EL (cell line): ENCODE measurements at places on chromosomes 2 and 18.

DNA sequence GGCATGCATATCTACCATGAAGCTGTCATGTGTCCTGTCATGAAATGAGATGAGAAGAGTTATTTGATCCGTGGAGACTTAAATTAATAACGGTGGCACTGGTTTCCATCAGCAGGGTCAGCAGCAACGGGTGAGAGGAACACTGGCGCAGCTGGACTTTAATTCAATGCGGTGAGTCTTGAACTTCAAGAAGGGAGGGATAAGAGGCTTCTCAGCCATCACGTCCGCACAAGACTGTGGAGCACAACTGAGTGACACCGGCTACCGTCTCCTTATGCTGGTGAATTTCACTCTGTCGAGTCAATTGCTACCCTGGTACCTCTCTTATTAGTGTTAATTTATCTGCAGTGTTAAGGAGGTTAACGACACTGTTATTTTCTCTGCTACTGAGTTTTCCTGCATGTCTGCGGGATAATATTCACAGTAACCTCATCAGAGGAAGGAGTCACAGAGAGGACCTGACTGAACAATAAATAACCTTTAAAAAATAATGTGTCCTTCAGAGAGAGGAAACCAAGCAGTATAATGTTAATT lies 236.8 kb downstream of the EPHA4 start:
- no peak for DNase-seq

DNA sequence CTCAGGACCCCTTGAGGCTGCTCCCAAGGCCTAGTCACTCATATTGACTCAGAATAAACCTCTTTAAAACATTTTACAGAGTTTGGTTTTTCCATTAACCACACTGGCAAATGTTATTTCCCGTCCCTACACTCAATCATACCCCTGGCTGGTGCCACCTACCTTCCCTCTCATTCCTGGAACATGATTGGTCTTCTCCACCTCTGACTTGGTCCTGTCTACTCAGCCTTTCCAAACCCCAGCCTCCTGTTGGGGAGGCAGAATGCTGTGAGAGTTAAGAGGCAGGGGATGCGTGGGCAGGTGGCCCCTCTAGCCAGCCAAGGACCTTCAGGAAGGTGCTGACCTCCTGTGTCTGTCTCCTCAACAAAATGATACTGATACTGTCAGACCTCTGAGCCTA lies 149.3 kb downstream of the CABLES1 start:
- no peak for DNase-seq

GRCh38 chr2:105144941-105145300 lies 96.6 kb upstream of the GPR45 start:
- DNase-seq = no peak

DNA sequence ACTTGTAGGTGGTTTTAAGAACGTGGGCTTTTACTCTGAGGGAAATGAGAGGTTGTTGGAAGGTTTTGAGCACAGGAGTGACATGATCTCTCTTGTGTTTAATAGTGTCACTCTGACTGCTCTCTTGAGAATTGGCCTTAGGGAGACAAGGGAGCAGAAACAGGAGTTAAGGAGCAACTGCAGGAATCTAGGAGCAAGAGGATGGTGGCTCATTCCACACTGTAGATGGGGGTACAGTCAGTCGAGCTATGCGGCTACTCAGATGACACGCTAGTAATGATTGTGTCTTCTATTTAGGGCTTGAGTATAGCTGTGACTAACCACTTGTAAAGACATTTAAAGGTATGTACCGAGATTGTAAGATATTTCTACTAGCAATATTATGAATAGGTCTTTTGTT lies 87.4 kb downstream of the RPRM start:
- no peak for DNase-seq

DNA sequence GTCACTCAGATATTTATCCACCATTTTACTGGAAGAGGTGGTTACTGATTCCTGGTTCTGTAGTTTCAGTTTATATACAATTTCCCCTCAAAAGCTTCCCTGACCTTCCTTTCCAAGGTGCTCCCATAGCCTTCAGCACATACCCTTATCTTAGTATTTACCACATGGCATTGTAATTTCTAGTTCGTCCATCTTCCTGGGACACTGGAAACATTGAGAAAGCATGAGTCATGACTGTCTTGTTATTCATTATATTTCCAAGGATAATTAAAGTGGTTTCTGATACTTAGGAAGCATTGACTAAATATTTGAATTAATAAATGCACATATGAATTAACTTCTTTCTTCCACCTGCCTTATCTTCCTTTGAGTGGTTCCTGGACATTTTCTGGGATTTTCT lies 203.8 kb downstream of the ETAA1 start:
- peak; percentile 76 for DNase-seq

- no peak for DNase-seq
Observed at GRCh38 chr18:40932862-40933261, 1022.2 kb upstream of the PIK3C3 start.

- no peak for DNase-seq
Observed at GRCh38 chr2:128319631-128320191, 1.0 kb upstream of the HS6ST1 start.

GRCh38 chr2:197356136-197356535 lies 45.6 kb upstream of the ANKRD44 start:
- no peak for DNase-seq

- peak; percentile 67 for DNase-seq
Observed at GRCh38 chr2:182522405-182522896, 95.6 kb upstream of the PDE1A start.

DNA sequence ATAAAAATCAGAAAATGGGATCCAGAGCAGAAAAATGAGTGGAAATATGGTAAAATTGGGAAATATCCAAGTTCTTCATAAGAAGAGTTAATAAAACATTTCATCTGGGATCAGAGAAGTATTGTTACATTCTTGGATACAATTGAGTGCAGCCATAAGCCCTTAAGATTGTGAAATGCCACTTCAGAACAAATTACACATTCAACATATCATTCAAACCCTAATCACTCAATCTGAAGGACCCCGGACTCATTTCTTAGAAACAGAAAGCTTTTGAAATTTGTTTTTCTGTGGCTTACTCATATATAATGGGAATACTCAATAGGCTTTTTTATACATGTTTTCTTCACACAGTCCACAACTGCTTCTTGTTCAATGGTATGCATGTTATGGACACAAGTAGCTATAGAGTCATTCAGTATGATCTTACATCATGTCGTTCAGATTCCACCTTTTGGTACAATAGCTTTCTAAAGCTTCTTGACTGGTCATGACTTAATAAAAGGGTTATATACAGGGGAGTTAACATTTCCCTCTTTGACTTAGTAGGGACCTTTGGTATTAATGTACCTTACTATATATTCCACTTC lies 39.9 kb downstream of the SCN7A start:
- DNase-seq = no peak
